Stimulated activated CD4-positive, alpha-beta T cell treated with anti-CD3 and anti-CD28 coated beads, Interleukin-12 subunit alpha, Interleukin-12 subunit beta, amount 100 ng/mL, for 4 hours (primary cell): ENCODE measurements at places on chromosomes 3 and 15.

- DNase-seq: no peak
Measured at GRCh38 chr15:38075466-38075865, 141.0 kb downstream of the TMCO5A start.

DNA sequence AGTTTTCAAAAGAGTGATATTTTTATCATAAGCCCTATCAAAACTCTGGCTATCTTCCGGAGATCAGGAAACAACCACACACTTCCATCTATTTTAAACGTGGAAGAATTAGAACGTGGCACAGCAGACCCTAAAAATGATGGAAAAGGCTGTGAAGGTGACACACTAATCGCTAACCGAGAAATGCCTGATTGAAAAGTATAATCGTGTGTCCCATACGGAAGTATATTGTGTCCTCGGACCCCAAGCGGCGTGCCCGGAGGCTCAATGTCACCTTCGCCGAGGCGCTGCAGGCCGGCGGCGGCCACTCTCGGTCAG is 642 bp downstream of the COX5A start:
- no peak for DNase-seq

DNA sequence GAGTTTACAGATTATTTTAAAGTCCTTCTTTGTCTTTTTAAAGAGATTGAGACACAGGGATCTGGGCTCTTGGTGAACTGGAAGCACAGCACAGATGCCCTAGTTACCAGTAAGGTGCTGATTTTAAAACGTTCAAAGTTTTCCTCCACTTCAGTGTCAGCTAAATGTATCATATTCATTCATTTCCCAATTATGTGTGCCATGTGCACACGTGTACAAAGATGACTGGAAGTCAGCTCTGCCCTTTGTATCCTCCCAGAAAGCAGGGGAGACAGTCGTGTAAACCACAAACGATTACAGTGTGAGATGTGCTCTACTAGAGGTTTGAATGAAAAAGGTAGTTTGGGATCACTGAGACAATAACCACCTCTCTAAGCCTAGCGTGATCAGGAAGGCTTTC is 730 bp downstream of the ZKSCAN7 start:
- DNase-seq: no peak

GRCh38 chr3:106401666-106402490 is 533.1 kb upstream of the CBLB start:
- no peak for DNase-seq
